NCI-H1092 (cell line): ENCODE measurements at places on chromosomes 2 and 18.

DNA sequence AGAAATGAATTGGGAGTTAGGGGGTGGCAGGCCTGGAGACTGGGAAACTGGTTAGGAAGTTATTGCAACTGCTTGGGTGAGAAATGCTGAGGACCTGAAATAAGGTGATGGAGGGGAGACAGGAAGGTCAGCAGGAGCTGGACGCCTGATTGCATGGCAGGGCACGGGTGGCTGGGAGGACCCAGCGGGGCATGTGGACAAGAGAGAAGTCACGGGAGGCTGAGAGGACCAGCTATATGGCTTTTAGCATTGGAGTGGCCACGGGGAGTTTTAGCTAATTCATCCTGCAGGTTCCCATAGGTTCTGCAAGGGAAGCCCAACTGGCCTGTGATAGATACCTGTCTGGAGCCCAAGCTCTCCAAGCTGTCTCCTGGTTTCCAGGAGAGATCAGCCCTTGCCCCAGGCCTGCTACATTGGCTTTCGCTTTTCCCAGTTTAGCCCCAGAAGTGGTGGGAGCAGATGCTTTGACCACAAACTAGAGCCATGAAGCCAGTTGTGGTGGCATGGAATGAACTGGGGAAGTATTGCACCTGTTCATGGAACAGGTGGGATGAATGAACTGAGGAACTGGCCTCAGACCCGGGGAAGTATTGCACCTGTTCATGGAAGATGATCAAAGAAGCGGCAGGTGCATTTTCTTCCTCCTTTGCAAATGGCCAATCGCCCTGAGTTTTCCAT lies 93.6 kb upstream of the TAF1B start:
- no peak for DNase-seq

DNA sequence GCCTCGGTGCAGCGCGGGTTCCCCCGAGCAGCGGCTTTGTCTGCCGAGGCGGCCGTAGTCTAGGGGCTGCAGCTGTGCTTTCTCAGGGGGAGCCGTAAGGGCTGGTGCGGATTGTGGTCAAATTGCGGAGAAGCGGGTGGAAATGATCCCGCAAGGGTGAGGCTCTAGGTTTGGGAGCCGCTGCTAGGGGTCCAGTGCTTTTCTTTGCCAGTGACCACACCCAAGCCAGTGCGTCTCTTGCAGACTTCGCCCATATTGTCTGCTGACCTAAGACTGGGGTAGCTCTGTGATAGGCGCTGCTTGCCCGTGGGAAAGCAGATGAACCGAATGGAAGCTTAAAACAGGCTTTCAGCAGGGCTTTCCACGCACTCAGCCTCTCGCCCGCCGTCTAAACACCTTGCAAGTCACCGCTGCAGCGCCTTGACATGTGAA lies 2.1 kb downstream of the DPYSL5 start:
- no peak for DNase-seq

- no peak for DNase-seq
Observed at GRCh38 chr2:122021941-122022340, 266.5 kb downstream of the TSN start.

- no peak for DNase-seq
Observed at GRCh38 chr18:3223356-3223755, 3.6 kb upstream of the MYOM1 start.

DNA sequence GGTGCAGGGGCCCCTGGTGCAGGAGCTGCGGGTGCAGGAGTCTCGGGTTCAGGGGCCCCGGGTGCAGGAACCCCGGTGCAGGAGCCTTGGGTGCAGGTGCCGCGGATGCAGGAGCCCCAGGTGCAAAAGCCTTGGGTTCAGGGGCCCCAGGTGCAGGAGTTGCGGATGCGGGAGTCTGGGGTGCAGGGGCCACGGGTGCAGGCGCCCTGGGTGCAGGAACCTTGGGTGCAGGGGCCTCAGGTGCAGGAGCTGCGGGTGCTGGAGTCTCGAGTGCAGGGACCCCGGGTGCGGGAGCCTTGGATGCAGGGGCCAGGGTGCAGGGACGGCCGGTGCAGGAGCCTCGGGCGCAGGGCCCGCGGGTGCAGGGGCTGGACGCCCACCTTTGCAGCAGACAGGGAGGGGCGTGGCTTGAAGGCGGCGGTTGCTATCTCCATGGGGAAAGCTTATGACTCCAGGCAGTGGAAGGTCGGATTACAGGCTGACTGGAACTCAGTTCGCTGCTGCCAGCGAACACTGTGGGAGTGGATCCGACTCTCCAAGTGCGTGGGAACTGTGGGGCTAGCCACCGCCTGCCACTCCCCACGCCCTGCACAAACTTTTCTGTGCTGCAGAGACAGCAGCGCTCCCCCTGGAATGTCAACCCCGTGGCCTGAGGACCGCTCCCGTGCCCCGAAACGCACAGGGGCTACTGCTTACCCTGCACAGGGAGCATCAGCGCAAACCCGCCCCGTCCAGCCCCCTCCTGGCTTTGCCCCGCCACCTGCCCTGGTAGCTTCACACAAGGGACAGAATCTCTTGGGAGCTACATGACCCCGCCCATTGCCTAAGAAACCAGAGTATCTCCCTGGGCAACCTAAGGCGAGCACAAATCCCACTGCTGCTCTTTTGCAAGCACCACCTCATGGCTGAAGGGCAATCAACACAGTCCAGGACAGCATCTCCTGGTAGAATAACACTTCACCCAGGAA lies 40.3 kb downstream of the COPS9 start:
- DNase-seq = no peak

DNA sequence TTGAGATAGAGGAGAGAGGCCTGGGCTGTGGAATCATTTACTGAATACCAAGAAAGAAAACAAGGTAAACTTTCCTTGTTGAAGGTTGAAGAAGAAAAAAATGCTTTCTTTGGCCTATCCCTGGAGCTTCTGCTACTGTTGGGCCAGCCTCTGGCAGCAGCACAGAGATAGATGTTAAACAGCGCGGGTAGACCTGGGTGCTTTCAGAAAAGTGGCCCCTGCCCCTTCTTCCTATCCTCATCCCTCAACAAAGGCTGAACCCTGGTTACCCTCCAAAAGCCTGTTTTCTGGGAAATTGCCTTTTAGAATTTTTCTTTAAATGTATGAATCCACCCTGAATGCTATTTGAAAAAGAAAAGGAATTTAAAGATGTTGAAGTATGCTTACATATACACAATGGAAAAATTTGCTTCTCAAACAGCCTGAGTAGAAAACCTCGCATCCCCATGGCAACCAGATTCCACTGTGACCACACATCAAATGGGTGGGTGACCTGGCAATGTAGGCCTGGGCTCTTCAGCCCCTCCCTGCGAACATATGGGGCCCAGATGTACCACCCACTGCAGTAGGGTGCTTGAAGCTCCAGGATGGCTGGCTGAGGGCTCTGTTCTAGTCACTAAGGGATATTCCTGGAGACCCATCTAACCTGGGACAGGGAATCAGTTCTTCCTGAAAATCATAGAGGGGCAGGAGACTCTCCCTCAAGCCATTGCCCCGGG lies 23.4 kb upstream of the CHRNA1 start:
- no peak for DNase-seq

DNA sequence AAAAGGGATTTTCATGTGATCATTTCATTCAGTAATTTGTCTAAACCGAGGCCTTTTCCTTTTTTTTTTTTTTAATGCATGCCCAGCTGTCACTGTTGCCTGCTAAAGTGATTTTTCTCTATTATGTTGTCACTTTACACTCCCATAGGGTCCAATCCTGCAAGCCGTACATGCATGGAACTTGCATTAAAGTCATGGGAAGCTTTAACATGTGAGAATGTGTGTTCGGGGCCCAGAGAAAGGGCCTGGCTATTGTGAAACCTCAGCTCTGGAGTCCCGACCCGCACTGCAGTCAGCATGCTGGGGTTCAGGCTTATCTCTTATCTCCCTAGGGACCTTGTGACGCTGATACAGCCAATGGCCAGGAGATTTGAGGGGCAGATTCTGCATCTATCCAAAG lies 474.6 kb downstream of the SLC4A3 start:
- no peak for DNase-seq

- DNase-seq = no peak
Observed at GRCh38 chr2:24853046-24853445, 59.8 kb downstream of the CENPO start.

- no peak for DNase-seq
Observed at GRCh38 chr2:178962805-178963433, 87.0 kb downstream of the CCDC141 start.
